T-cell (primary cell): ENCODE measurements at places on chromosomes 3 and 15.

DNA sequence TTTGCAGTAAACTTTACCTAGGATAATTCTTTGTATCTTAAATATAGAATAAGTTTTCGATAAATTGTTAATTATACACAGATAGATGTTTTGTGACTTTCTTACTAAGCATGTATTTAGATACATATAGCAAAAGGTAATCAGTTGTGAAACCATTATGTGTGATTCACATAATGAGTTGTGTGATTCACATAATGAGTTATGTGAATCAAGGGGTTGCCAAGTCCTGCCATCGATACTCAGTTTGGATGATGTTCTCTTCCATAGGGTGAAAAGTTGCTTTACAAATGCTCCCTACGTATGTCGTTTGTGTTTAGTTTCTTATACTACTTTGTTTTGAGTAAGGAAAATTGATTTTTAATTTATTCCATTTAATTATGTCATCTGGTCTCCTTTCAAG, 682.1 kb downstream of the MECOM start:
- DNase-seq = no peak

GRCh38 chr15:88878720-88879184, 16.6 kb downstream of the HAPLN3 start:
- peak; percentile 22 for DNase-seq

GRCh38 chr3:16338999-16339398, 74.0 kb downstream of the OXNAD1 start:
- DNase-seq = no peak

DNA sequence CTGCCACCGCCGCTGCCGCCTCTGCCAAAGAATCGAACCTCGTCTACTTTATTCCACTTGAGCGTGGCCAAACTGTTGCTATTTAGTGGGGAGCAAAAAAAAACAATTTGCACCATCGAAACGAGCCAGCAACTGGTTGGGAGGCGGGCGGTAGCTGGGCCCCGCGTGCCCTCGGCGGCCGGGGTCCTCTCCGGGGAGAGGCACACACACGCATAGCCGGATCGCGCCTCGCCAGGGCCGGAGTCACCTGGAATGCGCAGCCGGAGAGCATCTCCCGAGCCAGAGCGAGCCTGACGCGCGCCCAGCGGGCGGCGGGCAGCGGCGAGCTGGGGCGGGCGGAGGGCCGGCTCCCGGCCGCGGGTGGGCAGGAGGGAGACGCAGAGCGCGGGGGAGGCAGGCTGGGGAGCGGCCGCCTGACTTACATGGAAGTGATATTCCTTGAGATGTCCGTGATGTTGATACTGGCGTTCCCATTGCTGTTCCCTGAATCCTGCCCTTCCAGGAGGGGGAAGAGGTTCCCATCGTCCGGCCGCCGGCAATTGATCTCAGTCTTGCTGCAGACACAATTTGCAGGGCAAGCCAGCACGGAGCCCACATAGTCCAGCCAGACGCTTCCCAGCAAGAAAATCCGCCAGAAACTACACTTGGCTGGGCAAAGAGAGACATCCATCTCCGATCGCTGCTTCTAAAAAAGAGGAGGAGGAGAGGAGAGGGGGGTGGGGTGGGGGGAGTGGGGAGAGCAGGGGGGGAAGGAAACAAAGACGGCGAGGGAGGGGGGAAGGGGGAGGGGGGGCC, 858 bp downstream of the NTRK3 start:
- DNase-seq = no peak

GRCh38 chr3:34140616-34141015, 342.2 kb downstream of the PDCD6IP start:
- DNase-seq = no peak

DNA sequence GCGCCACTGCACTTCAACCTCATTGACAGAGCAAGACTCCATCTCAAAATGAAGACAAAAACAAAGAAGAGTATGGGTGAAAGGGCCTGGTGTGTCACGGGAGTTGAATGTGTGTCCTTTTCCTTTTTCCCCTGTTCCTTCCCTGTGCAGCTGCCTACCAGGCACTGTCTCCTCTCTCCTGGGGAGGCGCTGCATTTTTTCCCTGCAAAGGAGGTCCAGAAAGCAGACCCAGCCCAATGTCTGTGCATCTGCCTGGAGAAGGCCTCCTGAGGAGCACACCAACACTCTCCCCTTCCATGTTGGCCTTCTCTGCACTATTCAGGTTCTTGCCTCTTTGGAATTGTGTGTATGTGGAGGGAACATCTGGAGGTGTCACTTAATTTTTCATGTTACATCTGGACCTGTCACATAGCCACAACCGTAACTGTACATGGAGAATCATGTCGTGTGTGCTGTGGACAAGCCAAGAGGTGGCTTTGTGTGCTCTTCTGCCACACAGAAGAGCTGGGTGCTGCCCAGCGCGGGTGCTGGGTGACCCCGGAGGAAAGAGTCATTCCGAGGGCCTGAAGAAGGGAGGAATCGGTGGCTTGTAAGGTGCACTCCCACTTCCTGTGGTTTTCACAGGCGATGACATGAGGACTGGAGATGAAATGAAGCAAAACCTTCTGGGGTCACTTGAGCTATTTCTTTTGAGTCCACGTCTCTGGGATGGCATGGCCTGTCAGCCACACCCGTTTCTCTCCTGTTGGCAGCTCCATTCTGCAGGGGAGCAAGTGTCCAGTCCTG, 46.5 kb upstream of the CGNL1 start:
- no peak for DNase-seq

DNA sequence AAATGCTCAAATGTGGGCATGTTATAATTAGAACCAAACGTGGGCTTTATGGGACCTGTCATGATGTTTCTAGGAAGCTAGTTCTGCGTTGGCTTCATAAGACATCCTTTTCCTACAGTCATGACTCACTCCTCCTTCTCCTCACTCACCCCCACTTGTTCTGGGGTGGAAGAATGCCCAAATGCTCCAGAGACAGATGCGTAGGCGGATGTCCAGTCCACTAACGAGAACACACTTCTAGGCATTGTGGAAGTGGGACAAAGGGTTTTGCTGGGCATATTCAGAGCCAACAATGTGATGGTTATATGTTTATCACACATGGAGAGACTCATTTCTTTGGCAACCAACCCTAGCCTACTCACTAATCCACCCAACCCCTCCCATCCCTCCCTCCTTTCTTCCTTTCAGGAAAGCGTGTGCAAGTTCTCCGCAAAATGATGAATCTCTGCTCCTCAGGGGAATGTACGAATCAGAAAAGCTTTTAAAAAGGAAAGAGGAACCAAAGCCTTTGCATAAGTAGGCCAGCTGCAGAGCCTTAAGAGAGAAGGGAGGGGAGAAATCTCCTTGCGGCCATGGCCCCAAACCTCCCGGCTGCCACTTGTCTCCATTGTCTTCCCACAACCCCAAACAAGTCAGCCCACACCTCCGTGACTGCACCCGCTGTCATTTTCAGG, 123.0 kb upstream of the SPRED1 start:
- DNase-seq = no peak

GRCh38 chr15:52382647-52383046, 87.0 kb upstream of the MYO5C start:
- DNase-seq = no peak

GRCh38 chr15:77644543-77645247, 12.0 kb upstream of the LINGO1 start:
- no peak for DNase-seq

GRCh38 chr3:58588030-58588614, 10.9 kb upstream of the FAM107A start:
- no peak for DNase-seq

DNA sequence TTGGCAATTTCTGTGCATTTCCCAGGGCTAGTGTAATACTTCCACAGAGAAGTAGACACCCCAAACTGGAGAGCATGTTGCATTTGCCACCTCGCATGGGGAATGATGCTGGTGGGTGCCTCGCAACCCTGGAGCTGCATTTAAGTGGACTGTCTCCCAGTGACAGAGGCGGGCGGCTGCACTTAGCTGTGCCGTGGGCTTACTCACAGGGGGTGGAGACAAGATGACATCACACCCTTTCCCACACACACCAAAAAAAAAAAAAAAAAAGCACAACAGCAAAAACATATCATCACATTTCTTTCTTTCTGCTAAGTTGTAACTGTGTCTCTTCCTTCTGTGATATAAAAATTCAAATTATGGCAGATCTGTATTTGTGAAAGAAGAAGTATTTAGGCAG, at the start of gene ABI3BP:
TSS of gene ABI3BP (minus strand) at position 113 of the 400 bp plus-strand sequence. CDS start at position 76, 37 bp downstream.
- DNase-seq = no peak

DNA sequence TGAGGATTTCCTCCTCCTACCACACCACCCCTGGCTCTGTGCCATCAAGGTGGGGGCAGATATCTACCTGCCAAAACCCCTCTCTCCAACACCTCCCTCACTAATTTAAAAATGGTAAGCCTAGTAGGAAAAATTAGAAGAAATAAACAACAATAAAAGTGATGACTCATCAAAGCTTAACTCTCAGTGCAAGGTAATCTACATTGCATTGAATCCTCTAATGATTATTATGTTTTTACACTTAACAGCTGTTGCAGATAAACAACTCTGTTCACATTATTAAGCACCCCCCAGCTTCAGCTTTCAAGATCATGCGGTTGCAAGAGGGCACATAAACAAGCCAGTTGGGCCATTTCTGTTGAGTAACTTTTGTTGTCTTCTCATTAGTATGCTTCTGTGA, 396.1 kb upstream of the ATP11B start:
- DNase-seq = no peak

DNA sequence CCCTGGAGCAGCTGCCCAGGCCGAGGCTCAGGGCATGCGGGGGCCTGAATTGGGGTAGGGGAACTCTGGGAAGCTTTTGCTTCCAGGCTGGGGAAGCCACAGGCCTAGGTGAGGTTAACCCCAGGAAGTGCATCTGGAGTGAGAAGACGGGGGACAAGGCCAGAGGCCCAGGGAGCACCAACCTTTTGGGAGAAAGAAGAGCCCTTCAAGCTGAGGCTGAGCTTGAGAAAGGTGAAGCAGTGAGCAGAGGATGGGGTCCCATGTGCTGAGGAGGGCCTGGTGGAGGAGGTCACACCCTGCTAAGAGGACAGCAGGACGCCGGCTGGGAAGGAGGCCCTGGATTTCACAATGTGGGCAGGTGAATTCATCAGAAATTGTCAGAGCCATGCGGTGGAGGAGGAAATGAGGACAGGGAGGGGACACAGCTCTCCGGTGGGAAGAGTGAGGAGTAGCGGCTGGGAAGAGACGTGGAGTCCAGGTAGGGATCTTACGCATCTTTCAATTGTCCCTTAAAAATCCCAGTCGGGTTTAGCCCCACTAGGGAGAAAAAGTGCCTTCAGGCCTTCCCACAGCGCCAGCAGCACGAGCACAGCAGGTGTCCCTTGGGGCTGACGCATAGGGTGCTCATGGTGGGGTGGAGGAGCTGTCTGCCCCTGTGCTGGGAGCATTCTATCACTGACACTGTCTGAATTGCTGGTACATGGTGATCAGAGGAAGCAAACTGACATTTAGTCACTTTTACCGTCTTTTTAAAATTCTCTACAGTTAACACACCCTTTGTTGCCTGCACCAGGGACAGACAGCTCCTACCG, 50.9 kb downstream of the HCN4 start:
- DNase-seq = no peak

DNA sequence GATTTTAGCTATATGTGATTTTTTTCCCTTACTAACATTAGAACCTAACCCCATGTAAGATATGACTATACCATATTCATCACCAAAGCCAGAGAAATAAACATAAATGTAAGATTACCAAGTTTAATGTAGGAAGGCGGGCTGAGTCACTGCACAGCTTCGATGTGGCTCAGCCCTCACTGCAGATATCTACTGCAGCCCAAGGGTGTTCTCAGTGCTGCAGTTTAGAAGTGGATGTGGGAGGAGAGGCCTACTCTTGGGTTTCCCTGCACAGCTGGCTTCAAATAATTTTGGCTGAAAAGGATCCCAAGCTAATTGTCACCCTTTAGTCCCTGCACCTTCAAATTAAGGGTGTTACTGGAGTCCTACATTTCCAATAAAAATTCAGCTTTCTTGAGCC, 9.3 kb downstream of the ARPP19 start:
- no peak for DNase-seq

DNA sequence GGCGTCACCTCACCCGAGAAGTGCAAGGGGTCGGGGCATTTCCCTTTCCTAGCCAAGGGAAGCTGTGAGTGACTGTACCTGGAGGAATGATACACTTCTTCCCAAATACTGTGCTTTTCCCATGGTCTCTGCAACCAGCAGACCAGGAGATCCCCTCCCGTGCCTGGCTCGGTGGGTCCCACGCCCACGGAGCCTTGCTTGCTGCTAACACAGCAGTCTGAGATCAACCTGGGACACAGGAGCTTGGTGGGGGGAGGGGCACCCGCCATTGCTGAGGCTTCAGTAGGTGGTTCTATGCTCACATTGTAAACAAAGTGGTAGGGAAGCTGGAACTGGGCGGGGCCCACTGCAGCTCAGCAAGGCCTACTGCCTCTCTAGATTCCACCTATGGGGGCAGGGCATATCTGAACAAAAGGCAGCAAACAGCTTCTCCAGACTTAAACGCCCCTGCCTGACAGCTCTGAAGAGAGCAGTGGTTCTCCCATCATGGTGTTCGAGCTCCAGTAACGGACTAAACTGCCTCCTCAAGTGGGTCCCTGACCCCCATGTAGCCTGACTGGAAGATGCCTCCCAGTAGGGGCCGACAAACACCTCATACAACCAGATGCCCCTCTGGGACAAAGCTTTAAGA, 31.4 kb upstream of the ABHD5 start:
- DNase-seq = no peak

DNA sequence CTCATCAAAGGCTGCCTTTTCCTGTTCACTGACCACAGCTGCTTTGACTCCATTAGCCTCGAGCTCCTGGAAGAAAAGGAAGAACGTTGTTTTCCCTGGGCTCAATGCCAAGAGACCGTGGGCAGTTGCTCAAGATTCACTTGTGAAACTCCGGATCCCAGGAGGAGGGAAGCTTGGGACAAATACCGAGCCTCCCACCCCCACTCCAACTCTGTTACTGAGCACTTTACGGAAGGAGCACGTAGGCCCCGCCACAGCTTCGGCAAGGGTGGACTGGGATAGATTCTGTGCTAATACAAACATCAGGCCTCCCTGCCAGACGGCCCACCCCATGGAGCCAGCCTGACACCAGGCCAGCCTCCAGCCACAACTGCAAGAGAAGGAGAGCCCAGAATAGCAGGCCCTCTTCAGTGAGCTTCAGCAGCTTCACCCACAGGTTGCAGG, 10.8 kb upstream of the FANCD2 start:
- no peak for DNase-seq

DNA sequence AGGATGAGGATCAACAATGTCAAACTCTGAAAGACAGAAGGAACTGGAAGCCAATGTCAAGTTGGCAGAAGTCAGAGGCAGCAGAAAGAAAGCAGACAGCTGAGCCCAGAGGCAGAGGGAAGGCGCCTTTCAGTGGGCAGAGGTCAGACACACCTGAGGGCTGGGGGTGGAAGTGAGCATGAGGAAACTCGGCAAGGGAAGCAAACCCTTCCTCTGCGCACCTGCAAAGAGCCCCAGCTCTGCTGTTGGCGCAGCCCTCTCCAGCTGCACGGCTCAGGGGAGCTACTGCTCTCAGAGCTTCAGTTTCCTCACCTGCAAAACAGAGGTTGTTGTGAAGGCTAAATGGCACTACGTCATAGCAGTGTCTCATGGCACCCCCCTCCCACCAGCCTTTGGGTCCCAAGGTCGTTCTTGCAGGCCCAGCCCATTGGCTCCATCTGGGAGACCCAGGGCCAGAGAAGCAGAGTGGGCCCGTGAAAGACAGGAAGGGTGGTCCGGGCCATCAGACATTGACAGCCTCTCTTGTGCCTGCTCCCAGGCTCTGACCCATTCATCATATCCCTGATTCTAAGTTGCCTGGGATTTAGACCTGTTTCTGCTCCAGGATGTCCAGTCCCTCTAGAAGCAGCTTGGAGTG, 53.3 kb upstream of the SLC6A11 start:
- DNase-seq = no peak
